ENCODE measurements at places on chromosomes 2 and 18. TPM values are rescaled to one million over a fixed set of nuclear protein-coding genes. Genes with fewer than 3 reads are reported as not detected.

The CROCC2 gene
- 0.03 TPM for polyA plus RNA-seq

The PARD6G gene
- 32.2 TPM for polyA plus RNA-seq

GRCh38 chr2:199216253-199216652 lies 241.5 kb downstream of the SATB2 start:
- DNase-seq = no peak

GRCh38 chr2:31387850-31388249 lies 26.7 kb downstream of the XDH start:
- DNase-seq = no peak

The SLC39A6 gene
- 79.0 TPM for polyA plus RNA-seq

- DNase-seq = no peak
These were observed 2.4 kb downstream of the TTN start for GRCh38 chr2:178804791-178805190.

The ITGA6 gene
- polyA plus RNA-seq = 125 TPM

The SCN3A gene
- polyA plus RNA-seq = 0.48 TPM

DNA sequence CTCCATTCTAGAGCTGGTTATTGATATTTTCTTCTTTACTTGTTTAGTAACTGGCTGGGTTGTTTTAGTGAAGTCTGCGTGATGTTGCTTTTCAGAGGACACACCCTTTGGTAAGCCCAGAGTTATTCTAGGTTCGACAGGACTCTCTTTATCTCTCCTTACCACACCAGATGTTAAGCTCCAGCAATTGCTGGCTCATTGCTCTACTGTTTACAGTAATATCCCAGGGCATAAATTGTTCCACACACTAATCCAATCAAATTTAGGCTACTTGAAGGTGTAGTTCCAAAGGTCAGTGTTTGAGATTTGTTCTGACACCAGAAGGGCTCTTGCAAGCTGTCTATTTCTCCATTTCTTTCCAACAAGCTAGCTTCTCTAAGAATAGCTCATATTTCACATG lies 506.6 kb downstream of the NR4A2 start:
- no peak for DNase-seq

GRCh38 chr18:70991577-70991976 lies 702.7 kb downstream of the SOCS6 start:
- DNase-seq = no peak
